Hindlimb muscle (tissue), 1 donor: ENCODE measurements at places on chromosomes 5 and 9.
A peak's percentile ranks its signal among the peaks of the same experiment; 100 is the strongest.

DNA sequence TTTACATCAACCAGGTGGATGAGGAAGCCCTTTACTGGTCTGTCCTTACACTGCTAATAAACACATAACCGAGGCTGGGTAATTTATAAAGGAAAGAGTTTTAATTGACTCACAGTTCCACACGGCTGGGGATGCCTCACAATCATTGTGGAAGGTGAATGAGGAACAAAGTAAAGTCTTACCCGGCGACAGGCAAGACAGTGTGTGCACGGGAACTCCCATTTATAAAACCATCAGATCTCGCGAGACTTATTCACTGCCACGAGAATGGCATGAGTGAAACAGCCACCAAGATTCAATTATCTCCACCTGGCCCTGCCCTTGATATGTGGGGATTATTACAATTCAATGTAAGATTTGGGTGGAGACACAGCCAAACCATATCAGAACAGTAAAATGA is 67.3 kb upstream of the GRAMD2B start:
- DNase-seq, result no peak

DNA sequence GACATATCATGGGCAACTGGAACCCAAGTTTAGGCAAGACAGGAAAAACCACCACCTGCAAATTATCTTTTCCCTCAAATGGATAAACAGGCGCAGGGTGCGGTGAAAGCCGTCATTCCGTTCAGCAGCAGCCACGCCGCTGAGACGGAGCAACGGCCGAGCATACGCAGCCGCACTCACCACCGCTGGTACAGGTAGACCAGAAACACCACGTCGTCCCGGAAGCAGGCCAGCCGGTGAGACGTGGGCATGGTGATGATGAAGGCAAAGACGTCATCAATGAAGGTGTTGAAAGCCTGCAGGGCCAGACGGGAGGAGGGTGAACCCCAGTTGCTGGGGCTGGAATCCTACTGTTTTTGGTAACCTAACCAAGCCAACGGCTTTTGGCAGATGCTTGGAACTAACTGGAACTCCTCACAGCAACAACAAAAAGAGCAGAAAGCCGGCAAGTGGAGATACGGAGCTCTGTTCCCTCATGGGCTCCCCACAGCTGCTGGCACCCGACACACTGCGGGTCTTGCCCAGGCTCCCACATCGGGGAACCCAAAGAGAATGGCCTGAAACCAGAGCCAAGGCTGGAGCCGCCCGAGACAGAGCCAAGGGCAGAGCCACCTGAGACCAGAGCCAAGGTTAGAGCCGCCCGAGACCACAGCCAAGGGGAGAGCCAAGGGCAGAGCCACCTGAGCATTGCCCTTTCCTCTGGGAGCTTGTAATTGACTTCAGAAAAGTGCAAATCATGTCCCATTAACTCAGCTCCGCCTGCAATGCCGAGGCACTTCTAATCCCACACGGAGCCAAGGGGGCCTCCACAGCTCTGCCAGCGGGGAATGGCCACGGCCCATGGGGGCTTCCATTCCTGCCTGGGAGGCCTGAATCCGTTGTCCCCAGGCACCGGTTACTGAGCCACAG is 24.2 kb downstream of the CLPTM1L start:
- no peak for DNase-seq

DNA sequence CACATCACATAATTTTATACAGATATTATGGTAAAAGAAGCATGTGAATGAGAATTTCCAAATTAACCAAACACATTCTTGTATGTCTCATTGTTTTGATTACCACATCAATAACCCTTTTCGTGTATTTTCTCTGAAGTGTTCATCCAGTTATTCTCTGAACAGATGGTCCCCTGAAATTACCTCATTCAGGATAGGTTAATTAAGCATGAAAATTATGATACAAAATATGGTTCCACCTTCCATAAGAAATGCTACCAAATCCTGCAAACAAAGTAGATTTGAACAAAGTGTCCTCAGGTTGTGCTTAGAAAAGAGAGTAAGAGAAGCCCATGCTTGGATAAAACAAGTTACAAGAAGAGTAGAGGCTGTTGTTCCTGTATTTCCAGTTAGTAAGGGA is 83.1 kb upstream of the LMNB1 start:
- no peak for DNase-seq

DNA sequence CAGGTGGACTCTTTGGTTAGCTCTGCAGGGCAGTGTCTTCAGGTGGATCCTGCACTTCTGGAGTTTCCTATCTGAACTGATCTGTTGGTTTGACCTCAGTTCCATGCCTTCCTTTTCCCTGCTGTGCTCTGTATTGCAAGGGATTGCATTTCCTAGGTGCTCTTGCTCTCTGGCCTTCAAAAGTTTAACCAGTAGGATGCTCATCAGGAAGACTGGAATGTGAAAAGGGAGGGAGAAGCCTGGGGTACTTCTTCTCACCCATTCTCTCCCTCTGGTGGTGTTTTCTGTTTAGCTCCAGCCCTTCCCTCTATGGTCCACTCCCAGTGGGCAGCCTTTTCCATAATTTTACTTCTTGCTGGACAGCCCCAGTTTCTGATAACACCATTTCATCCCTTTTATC is 78.5 kb downstream of the ZNF618 start:
- no peak for DNase-seq

DNA sequence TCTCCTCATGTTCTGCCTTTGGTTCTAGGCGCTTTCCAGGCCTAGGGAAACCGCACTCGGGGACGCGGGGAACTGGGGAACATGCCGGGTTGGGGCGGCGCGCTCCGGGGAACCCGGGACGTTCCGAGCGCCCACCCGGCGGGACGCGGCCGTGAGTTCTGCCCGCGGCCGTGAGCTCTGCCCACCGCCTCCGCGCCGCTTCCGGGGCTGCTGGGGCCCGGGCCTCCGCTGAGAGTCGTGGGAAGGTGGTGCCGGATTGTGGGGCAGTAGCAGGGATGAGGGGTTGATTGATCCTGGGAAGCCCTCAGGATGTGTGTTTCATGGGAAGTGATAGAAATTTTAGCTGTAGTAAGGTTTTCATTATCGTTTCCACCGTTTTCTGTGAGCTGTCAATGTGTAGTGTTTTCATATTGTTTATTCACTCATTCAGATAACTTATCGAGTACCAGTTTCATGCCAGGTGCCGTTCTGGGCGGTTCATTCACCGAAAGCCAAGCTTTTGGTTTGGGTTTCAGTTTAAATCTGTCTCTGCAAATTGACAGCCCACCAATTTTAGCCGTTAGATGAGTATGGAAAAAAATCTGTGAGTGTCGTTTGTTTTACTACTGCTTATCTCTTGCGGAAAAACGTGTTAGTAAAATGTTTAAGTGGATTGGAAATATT is 657 bp downstream of the MTRR start:
- no peak for DNase-seq

DNA sequence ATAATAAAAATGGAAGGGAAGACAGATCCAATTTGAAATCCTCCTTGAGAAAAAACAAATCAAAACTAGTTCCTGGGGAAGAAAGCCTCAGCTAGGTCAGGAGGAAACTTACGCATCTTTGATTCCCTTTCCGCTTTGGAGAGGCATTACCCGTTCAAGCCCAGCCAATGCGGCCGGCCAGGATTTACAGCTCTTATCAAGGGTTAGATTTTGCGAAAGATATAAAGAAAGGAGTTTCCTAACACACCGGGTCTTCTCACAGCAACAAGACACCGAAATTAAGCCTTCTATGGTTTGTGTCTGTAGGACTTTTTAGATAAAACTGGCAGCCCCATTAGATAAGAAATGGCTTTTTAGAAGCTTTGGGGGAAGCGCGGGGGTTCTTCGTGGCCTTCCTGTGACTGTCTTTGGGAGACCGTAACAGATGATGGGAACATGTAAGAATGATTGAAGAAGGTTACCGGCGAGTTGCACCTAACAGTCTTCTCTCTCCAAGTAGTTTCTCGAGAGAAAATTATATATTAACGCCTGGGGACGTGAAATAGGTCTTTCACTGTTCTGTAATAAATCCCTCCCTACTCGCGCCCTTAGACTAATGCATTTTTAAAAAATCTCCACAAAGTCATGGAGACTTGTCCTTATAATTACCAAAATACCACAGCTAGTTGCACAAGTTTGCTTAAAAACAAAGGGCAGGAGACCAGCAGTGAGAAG is 1.3 kb upstream of the ISL1 start:
- DNase-seq, result no peak

GRCh38 chr5:125894383-125894782 is 528.8 kb upstream of the GRAMD2B start:
- DNase-seq, result peak; percentile 39

GRCh38 chr9:70257502-70257901 is 1.3 kb upstream of the SMC5 start:
- DNase-seq, result no peak
